ENCODE measurements at places on chromosomes 5 and 9. TPM values are rescaled to one million over a fixed set of nuclear protein-coding genes. Genes with fewer than 3 reads are reported as not detected.
A peak's percentile ranks its signal among the peaks of the same experiment; 100 is the strongest.

CD180 gene
- total RNA-seq, result 1.3 TPM

FOXD4L4 gene
- not detected for total RNA-seq

KCNV2 gene
- not detected for total RNA-seq

BSPRY gene
- 2.0 TPM for total RNA-seq

GRCh38 chr5:110288766-110289511 lies 437.5 kb downstream of the TMEM232 start:
- no peak for DNase-seq

DNA sequence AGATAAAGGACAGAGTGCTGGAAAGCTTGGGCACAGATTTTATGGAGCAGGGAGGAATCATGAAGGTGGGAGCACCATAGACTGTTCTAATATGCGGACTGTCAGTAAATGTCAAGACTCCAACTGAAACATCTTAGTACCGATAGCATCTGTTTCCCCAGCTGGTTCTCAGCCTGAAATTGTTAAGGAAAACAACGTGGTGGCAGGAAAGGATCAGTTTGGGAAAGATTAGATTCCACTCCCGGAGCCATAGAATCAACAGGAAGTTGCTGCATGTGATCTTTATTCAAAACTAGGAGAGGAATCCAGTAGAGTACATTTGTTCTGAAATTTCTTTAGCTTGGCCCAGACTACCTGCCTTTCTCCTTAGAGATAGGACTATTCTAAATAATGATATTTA lies 559.1 kb downstream of the CSNK1G3 start:
- no peak for DNase-seq

DNA sequence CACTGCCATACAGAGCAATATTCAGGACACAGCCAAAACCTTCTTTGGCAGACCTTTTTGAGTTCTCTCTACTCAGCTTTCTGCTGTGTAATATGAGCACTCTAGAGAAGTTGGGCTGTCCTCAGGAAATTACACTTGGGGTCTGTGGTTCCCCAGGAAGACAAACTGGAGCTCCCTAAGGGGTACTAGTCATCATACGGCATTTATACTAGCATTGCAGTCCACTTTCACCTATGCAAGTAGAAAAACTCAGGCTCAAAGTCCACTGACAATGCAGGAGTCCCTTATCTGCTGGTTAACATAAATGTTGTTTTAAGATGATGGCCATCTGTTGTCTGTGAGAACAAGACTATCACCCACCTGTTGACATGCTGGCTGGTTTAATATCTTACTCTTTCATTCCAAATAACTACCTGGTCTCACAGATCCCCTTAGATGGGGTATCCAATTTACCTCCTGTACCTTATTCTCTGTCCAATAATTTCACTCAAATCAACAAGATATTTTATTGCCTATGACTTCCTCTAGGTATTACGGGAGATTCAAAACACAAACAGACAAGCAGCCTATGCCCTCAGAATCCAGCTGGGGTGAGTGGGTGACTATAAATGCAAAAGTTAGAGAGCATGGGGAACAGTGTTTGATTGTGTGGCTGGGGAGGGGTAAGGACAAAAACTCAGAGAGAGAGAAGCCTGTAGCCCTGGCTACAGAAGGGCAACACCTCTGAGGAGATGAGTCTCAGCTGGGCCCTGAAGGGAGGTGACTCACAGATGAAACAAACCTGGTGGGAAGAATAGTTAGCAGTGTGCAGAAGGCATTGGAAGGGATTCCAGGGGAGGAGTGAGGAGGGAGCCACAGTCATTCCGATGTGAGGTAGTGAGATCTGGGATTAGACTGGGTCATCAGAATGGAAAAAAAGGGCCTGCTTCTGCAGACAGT lies 10.2 kb downstream of the DOCK8 start:
- no peak for DNase-seq

- no peak for DNase-seq
Observed at GRCh38 chr9:34797367-34797766, 87.4 kb upstream of the CCL21 start.

- DNase-seq, result no peak
Observed at GRCh38 chr5:150358261-150359095, 981 bp downstream of the TCOF1 start.

DNA sequence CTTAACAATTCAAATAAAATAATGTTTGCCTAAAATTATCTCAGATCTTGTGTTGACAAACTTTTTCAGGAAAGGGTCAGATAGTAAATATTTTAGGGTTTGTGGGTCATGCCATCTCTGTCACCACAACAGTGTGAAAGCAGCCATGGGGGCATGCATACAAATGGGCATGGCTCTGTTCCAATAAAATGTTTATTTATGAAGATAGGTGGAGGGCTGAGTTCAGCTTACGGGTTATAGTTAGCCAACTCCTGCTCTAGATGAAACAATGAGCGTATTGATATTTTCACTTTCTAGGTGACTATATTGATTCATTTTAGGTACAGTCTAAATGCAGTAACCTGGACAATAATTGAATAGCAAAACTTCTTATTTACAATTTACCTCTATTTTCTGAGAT lies 533.8 kb upstream of the CLINT1 start:
- DNase-seq, result no peak

- DNase-seq, result peak; percentile 49
Observed at GRCh38 chr5:1318659-1319251, 23.9 kb upstream of the TERT start.

DNA sequence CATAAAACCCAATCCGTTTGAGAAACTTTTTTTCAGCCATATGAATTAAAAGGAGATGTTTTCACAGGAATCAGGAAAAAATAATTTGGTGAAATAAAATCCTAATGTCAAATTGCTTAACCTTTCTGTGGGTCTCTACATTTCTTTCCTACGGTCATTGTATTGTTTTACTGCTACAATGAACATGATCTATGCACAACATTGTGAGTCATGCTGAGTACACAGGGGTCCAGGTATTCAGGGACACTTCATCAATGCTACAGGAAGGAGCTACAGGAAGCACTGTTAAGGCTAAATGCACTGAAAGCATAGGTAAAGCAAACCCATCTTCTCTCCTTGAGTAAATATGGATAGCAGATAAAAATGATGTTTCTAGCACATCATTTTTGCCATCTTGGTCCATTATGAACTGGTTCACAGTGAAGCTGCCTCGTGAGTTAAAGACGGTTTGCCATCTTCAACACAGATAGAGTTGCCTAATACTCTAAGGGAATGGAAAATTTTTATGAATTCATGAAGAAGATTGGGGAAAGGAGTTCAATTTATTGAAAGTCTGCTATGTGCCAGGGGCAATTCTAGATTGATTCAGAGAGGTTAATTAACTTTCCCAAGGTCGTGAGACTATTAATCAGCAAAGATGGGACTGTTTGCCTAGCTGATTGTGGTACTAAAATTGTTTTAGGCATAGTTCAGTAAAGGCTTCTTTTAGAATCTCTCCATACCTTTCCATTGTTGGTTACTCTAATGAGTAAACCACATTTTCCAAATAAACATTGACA lies 85.5 kb downstream of the DIRAS2 start:
- no peak for DNase-seq

DNA sequence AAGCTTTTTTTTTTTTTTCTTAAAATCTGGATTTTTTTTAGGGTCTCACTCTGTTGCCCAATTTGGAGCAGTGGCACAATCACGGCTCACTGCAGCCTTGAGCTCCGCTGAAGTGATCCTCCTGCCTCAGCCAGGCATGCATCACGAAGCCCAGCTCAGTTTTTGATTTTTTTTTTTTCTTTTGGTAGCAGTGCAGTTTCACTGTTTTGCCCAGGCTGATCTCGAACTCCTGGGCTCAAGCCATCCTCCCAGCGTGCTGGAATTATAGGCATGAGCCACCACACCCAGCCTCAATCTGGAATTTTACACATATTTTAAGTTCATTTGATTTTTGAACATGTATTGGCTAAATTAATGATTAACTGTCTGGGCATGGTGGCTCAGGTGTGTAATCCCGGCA lies 36.3 kb downstream of the TRIO start:
- no peak for DNase-seq
